ENCODE measurements at places on chromosomes 5 and 9.

DNA sequence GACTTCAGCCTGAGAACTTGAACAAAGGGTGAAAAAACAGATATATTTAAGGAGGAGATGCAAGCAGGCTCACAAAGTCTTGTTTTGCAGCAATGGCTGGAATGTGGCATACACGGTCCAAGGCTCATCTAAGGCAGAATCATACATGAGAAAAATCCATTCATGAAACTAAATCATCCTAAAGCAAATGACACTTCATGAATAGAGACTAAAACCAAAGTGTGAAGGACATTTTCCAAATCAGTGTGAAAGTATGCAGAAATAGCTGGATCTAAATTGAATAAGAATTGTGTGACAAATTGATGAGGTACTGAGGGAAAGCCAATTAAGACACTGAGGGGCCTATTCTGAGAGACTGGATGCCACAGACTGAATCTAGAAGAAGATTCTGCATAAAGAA is 27.3 kb downstream of the ZNF366 start:
- DNase-seq, result no peak

DNA sequence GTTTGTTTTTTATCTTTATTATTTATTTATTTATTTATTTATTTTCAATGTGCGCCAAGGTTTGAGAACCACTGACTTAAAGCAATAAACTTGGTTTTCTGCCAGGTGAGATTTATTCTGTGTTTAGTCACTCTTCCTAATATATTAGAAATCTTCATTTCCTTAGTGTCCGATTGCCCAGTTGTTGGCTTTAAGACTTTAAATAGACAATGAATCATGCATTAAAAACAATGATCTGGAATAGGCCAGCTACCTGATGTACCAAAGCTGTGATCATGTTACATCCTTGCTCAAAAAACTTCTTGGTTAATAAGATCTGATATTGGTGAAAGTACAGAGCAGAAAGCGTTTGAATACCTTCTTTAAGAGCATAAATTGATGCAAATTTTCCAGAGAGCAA is 52.1 kb upstream of the ERBIN start:
- no peak for DNase-seq

- DNase-seq, result no peak
These were observed at the start of gene IL31RA for GRCh38 chr5:55850839-55851674. TSS of gene IL31RA (plus strand) at chr5:55851357. CDS start at chr5:55851571, 214 bp downstream.

DNA sequence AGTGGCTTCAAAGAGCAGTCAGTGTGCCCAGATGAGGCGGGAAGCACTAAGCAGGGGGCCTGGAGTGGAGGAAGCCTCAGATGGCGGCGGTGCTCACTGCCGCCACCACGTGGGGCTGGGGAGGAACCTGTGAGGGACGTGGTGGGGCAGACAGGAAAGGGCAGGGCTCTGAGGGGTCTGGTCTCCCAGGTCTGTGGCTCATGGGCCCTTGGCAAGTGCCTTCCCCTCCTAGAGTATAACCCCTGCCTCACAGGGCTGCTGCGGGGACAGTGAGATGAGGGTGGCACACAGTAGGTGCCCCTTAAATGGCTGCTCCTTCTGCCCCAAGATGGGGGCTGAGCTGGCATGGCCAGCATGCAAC is 26.6 kb downstream of the NR5A1 start:
- DNase-seq, result no peak

GRCh38 chr5:56986626-56986947 is 34.7 kb upstream of the MIER3 start:
- no peak for DNase-seq

Data from AML-193 (cell line).